ENCODE measurements at places on chromosomes 4 and X.

GRCh38 chr4:25439918-25440477 lies 62.9 kb downstream of the ANAPC4 start:
- DNase-seq: peak; percentile 39

- peak; percentile 49 for DNase-seq
These were observed 63.0 kb downstream of the ZNF732 start for GRCh38 chr4:242121-242848.

DNA sequence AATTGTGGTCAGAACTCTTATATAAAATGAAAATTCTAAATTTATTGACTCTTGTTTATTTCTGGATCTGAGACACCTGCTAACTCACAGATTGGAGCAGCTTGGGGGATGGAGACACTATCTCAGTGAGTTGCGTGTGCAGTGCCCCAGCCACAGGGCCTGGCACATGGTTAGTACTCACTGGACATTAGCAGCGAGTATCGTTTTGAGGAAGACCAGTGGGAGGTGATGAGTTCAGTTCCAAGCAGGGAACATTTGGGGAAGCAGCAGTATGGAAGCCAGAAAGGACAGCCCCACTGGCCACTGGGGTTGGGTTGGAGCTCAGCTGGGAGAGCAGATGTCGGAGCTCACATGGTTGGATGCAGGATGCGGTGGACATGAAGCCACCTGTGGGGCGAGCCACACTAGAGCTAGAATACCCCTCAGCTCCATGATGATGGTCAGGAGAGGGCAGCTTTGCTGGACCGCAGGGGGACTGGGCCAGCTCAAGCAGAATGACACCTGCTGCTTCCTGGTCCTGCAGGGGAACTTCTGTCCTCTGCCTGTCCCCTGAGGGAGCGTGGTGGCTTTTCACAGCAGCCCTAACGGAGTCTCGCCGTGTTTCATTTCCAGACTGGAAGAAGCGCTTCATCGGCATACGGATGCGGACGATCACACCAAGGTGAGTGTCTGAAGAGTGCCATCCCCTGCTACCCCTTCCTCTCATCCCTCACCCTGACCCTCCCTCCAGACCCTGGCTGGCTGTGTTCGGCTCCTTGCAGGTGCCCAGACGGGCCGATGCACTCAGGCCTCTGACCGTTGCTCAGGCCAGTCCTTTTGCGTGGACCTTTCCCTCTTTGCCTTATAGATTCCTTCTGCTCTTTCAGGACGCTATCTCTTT lies 32.5 kb downstream of the HTRA3 start:
- no peak for DNase-seq

DNA sequence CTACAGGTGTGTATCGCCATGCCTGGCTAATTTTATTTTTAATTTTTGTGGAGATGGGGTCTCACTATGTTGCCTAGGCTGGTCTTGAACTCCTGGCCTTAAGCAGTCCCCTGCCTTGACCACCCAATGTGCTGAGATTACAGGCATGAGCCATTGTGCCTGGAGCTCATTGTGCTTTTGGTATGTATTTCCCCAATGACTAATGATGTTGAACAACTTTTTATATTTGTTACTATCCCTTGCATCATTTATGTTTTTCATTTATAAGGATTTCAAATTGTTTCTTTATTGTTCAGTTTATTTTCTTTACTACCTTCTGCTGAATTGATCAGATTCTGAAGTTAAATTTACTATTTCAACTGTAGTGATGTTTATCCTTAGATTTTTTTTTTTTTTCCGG lies 199.7 kb downstream of the CEP135 start:
- no peak for DNase-seq
